ENCODE measurements at places on chromosomes 5 and 9.
A peak's percentile ranks its signal among the peaks of the same experiment; 100 is the strongest.

DNA sequence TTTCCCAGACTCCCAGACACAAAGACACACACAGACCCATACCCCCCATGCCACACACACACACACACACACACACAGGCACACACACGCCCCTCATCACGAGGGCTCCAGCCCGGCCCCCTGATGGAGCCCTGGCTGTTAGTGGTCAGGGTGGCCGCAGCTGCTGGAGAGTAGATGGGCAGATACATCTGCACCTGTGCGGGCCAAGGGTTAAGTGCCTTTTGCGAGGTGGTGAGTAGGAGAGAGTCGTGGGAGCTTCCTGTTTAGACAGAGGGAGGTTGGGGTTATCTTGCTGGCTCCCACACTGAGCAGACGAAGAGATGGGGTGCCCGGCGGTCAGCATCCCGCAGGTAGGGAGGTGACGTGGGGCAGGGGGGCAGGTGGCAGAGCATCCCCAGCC lies 8.2 kb downstream of the PRRX2 start:
- DNase-seq, result no peak

- DNase-seq, result no peak
Measured at GRCh38 chr9:36161187-36161586, 8.0 kb upstream of the CCIN start.

GRCh38 chr5:110335361-110336066 lies 391.0 kb downstream of the TMEM232 start:
- peak; percentile 93 for DNase-seq

DNA sequence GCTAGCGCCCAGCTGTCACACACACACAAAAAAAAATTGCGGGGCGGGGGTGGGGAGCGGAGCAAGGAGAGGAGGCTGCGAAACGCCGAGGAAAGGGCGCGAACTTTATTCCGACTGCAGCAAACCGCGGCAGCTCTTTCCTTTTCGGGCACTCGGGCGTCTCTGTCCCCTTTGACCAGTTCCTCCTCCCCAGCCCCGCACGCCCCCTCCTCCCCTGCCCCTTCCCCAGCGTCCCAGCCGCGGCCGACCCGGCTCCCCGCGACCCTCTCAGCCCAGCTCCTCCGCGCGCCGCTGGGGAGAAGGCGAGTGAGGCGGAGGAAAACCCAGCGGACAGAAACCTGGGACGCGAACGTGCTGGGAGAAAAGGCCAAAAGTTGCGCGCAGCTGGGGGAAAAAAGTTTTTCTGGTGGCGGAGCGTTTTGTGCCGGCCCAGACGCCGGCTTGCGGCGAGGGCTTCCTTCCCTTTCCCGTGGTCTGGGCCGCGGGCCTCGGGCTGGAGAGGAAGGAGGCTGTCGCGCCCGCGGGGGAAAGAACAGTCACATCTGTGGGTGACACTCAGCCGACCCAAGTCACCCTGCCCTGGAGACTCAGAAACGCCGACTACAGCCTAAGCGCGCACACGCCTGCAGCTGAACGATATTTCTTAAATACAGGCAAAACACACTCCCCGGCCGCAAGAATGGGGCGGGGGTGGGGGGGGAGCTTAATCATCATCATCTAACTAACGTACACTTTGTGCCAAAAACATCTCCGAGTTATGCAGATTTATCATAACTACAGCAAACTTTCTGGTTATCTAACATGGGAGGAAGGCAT lies 1.1 kb upstream of the BNC2 start:
- no peak for DNase-seq

DNA sequence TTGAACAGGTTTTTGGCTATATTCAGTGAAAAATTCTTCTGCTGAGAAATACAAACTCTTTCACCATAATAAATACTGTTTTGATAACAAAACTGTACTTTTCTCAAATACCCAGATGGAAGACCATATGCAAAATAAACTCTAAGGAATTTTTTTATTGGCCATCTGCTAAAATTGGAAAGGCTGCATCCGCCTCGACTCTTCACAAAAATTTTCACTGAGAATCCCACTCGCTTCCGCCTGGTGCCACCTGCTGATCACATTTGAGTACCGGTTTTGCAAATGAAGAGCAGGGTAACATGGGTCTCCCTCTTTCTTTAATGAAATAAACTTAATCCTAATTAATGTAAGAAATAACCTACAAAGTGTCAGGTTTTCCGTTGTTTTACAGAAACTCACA lies 76.4 kb downstream of the TTLL11 start:
- no peak for DNase-seq

GRCh38 chr9:79883073-79883645 lies 311.4 kb downstream of the TLE4 start:
- DNase-seq, result no peak

DNA sequence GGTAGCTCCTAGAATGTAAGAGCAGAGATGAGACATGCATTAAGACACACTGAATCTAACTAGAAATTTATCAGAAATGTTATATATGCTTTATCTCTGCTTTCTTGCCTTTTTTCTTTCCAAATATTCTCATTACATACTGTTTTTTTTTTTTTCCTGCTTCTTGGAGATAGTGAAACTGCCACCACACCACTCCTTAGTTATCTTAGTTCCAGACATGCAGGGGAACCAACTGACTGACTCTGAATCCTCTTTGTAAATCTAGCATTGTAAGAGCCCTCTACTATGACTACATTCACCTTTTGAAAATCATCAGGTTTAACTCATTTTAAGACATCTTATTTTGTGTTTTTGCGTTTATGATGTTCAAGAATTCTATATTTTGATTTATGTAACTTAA lies 181.3 kb upstream of the ST8SIA4 start:
- no peak for DNase-seq

DNA sequence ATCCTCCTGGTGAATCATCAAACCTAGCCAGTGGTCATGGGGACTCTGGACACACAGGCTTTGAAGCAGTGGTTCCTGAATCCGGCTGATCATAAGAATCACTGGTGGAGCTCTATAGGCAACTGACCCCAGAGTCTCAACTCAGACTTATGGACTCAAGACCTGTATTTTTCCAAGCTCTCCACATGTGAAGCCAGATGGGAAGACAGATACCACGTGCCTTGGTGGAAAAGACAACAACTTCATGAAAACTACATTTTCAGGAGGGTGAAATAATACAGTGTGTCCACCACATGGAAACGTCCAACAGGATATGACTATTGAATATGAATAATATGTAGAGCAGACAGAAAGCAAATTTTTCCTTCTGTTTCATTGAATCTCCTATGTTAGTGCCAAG lies 33.7 kb downstream of the GABRP start:
- no peak for DNase-seq

DNA sequence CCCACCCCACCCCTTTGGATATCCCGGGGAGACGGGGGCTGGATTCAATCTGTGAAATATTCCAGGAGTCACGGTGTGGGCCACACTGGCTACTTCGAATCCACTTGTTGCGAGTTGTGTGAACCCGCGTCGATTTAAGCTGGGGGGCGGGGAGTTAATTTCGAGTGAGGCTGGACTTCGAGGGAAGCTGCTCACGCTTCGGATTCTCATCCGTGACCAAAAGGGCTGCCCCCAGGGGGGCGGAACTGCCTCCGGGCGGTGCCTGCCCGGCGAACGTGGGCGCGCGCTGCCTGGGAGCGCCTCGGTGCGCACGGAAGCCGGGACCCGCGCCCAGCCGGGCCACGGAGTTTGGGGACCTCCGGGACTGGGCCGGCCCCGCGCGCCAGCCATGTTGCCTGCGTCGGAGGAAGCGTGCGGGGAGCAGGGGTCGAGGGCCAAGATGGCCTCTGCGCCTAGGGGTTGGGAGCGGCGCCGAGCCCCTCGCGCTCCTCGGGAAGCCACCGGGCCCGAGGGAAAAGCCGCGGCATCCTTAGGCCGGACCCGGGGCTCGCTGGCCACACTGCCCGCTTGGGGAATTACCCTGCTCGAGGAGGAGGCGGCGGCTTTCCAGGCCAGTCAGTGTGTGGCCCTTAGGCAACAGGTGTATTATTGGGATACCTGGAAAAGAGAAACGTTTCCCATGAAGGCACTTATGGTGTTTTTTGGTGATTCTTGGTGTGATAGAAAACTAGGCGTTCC lies 975 bp downstream of the OCLN start:
- no peak for DNase-seq

GRCh38 chr5:56815658-56816545 lies 553 bp downstream of the MAP3K1 start:
- DNase-seq, result no peak

- DNase-seq, result peak; percentile 70
Measured at GRCh38 chr9:117772960-117773359, 68.8 kb downstream of the TLR4 start.

DNA sequence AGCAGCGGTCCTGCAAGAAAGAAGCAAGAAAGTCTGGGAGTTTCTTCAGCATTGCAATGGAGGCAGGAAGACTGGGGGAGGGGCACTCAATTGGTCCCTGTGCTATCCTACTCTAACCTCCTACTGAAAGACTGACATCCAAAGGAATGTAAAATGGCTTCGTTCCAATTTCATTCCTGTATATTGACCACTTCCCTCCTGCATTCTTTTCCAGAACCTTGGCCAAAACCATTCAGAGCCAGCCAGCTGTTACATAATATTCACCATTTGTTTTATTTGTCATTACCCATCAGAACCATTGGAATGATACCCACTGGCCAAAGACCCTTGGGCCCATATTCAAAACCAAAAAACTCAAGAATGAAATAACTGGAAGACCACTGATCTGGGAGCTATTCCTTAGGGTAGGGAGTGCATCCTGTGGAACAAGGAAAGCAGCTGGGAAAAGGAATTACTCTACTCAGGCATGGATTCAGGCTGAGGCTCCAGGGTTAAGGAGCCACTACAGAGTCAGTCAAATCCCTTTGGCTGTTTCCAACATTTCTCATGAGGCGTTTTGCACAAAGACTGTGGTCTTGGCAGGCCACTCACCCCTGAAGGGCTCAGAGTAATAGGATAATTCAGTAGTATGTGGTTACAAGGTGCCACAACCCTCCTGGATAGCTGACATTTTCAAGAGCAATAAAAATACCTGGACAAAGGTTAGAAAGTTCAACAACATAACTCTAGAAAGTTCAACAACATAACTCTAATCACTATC lies 148.7 kb upstream of the SLC1A3 start:
- DNase-seq, result no peak

DNA sequence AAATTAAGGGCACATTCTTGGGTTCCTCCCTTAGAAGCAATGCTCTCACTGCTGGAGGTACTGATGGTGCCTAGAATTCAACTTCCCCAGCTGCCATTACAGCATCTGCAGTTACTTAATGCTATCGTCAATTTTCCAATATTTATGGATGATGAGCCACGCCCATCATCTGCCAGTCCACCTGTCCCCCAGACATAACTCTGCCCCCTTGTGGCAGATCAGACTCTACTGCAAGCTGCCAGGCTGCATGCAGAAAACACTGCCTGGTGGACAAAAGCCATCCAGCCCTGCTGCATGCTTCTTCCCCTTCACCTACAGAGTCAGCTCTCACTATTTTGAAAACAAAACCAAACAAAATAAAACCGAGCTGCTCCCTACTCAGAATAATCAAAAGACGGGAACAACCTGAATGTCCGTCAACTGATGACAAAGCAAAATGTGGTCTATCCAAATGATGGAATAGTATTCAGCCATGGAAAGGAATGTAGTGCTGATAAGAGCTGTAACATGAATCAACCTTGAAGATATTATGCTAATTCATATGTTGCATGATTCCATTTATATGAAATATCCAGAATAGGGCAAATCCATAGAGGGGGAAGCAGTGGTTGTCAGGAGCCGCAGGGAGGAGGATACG lies 66.4 kb downstream of the RETREG1 start:
- DNase-seq, result no peak

DNA sequence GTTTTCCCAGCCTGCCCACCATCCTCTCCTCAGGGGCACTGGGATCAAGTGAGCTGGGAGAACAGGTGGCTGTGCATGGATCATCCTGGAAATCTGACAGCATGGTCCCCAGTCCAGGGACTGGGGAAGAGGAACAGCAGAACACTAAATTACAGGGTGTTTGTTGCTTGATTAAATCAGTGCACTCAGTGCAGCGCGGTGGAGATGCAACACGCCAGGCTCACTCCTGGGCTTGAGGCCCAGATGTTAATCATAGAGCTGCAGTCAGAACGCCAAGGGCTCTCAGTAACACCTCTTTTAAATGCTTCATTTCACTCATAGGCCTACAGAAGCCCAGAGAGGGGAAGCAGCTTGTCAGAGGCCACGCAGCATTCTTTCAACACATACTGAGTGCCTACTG lies 14.2 kb upstream of the LARP1 start:
- no peak for DNase-seq

GRCh38 chr9:34252016-34252415 lies 73.2 kb downstream of the UBAP1 start:
- DNase-seq, result no peak
